ENCODE measurements at places on chromosomes 2 and 18. TPM values are rescaled to one million over a fixed set of nuclear protein-coding genes. Genes with fewer than 3 reads are reported as not detected.

POTEC gene
- total RNA-seq: not detected

TUBA3E gene
- total RNA-seq: 80.0 TPM

IL36RN gene
- total RNA-seq: not detected

SKOR2 gene
- total RNA-seq: not detected

CELF4 gene
- total RNA-seq: not detected

RASGRP3 gene
- 55.7 TPM for total RNA-seq

SATB2 gene
- 1.1 TPM for total RNA-seq

PRKAG3 gene
- total RNA-seq: not detected

SNORC gene
- 0.46 TPM for total RNA-seq

ASTL gene
- not detected for total RNA-seq

KLHL29 gene
- 0.54 TPM for total RNA-seq

SCN7A gene
- total RNA-seq: 35.4 TPM

SERPINE2 gene
- 6.1 TPM for total RNA-seq

SERPINB4 gene
- total RNA-seq: not detected

SCYGR4 gene
- not detected for total RNA-seq

RBM43 gene
- 2.1 TPM for total RNA-seq

Measured in Right ventricle myocardium inferior (tissue), 1 donor.